Stimulated activated CD4-positive, alpha-beta T cell treated with anti-CD3 and anti-CD28 coated beads, Interleukin-12 subunit alpha, Interleukin-12 subunit beta, amount 100 ng/mL, for 4 hours (primary cell): ENCODE measurements at places on chromosomes 7 and 10.

GRCh38 chr10:91756286-91756685 lies 41.9 kb upstream of the TNKS2 start:
- no peak for DNase-seq

- DNase-seq, result no peak
Measured at GRCh38 chr10:53135897-53136253, 363.3 kb upstream of the MBL2 start.

- no peak for DNase-seq
Measured at GRCh38 chr7:141884539-141885225, 31.5 kb upstream of the OR9A4 start.

GRCh38 chr7:89332026-89332425 lies 536.5 kb upstream of the TEX47 start:
- no peak for DNase-seq

DNA sequence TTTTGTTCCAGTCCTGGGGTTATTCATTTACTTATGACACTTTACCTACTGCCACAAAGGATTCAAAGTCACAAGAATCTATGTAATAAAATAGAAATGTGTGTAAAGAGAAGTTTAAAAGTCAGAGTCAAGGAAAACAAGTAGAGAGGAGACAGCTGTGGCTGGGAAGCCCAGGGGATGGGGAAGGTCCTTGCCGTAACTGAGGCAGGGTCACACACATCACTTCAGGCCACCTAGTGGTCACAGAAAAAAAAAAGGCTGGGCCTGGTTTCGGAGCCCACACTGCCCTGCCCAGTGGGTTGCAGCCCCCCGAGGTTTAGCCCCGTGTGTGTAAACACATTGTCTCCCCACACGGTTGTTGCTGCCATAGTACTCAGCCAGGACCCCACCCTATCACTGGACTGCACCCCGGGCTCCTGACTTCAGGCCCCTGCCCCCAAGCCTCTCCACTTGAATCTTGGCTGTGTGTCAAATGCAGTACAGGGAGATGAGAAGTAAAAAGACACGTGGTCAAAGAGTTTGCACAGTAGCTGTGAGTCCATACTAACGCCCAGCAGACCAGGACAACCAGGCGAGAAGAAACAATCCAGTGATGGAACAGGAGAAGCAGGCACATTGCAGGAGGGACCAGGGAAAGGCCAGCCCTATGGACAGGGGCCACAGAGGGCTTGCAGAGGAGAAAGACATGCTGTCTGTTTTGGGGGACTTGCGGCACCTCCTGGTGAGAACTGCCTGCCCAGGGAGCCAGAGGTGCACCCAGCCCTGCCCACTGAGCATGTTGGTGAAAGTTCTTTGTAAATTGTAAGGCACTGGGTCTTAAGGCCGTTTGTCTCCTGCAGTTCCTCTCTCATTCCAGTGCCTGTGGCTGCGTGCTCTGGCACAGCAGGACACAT lies 91.4 kb upstream of the MACROH2A2 start:
- DNase-seq, result no peak

DNA sequence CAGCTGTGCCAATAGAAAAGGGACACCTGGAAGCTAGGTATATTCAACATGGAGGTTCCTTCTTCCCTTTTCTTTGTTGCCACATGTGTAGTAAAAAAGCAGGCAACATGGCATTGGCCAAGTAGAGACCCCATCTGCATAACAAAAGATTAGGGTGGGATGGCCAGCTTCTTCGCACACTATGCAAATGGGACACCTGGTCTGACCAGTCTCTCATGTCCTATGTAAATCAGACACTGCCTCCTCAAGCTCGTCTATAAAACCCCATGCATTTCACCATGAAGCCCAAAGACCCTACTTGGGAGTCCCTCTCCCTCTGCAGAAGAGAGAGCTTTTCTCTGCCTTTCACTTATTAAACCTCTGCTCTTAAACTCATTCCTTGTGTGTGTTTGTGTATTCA lies 53.9 kb downstream of the MYL10 start:
- no peak for DNase-seq

DNA sequence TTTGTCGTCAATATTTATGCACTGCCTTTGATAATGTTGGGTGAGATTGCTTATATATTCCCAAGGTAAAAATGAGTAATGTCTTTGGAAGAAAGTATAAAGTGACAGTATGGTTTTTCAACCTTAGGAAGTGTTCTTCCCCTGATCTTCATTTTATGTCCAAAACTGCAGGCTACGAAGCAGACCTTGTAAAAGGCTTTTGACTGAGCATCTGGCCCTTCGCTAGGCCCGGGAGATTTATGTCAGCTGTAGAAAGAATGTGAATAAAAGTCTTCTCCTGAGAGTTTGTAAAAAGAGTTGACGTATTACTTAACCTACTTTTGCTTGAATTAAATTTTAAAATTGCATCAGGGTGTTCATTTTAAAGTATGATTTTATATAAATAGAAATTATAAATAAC lies 116.8 kb downstream of the CPED1 start:
- no peak for DNase-seq

DNA sequence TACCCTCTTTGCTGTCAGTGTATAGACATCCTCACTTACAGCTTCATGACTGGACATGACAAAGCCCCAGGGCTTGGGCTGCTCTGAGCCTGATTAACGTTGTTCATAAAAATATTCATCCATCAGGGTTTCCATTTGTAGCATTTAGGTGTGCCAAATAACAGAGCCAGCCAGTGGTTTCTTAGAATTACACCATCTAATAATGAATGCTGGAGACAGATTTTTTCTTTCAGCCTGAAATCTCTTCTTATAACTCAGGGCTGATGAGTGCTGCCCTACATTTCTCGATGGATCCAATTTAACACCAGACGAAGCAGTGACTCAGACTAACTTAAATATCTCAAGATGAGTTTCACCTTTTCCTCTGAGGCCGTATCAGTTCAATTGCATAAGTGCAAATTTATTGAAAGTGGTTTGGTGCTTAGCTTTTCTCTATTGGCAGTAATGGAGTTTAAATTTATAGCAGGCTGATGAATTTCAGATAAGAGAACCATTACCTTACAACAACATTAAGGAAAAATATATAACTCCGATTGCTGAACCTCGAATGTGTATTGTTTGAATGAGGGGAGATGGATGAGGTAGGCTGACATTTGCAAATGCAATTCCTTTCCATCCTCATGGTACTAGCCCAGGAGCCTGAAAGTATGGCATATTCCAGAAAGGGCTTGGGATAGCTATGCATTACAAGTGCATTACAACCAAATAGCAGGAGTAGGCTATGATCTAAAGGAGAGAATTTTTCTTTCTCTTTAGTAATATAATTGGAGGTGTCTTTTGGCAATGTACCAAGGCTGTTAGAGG lies 900.6 kb downstream of the KCNMA1 start:
- no peak for DNase-seq

DNA sequence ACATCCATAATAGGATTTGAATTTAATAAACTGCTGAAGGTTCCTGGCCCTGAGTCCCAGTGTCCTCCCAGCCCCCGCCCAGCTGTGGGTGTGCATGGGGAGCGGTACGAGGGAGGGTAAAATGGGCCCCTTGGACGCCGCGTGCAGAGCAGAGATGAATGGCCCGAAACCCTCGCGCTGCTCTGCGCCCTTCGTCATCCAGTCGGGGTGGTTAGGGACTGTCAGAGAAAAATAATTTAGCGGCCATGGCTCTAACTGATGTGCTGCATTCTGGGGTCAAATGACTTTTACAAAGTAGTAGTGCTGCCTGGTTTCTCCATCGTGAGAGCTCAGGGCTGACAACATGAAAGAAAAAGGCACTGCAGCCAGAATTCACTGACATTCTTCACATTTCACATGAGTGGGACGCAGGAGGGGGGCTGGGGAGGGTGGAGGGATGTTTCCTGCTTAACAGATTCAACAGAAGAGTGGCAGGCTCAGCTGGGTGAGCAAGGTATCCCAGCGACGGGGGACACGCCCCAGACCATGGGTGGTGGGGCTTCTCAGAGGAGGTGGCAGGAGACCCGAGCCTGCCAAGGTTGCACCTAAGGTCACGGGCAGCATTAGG lies 304.5 kb downstream of the WDR37 start:
- no peak for DNase-seq

GRCh38 chr7:112185005-112185834 lies 21.0 kb downstream of the DOCK4 start:
- no peak for DNase-seq

DNA sequence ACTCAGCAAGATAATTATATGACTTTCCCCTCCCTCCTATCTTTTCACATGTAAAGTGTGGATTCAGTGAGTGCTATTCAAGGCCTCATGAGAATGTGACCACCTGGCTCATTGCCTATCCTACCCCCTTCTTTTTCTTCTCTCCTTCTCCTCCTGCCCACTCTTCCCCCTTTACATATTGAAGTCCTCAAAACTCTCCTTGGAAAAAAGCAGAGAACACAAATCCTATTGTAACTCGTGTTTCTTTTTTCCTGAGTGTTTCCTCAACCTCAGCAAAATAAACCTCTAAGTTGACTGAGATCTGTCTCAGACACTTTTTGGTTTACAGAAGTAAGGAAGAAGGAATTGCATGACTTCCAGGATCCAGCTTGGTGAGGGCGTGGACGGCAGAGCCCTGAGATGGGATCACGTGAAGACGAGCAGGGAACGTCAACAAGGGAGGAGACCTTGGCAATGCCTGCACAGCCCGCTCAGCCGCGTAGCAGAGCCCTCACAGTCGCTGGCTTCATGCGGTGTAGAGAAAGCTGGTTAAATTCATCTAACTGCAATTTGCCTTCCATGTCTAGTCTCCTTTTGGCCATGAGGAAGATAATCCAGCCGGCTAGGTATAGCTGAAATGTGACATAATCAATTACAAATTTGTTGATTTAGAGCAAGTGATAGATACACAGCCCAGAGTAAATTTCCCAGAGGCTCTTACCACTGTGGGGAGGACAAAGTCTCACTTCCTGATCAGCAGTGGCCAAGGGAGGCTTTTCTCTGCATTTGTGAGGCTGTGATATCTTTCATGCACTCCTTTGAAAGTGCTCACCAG lies 75.7 kb downstream of the LYZL2 start:
- no peak for DNase-seq

GRCh38 chr7:89839329-89839728 lies 314.9 kb upstream of the STEAP1 start:
- DNase-seq, result no peak

DNA sequence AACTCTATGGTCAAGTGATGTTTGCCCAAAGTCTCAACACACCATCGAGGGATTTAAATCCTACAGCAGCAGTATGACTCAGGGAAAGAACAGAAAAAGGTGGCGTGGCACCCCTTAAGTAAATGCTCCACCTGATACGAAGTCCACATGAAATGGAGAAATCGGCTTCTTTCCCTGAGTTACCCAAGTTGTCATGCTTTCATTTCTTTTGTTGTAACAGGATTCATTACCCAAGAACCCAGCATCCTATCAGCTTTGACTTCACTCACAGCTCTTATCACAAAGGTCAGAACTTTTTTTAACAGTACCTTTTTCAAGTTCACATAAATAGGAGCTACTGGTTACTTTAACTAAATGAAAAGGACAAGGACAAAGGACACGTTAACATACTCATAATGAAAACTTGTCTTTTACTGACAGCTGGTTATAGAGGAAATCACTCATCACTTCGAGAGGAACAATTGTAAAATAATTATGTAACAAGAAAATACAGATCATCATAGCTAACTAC lies 219.8 kb upstream of the FRMD4A start:
- DNase-seq, result no peak

DNA sequence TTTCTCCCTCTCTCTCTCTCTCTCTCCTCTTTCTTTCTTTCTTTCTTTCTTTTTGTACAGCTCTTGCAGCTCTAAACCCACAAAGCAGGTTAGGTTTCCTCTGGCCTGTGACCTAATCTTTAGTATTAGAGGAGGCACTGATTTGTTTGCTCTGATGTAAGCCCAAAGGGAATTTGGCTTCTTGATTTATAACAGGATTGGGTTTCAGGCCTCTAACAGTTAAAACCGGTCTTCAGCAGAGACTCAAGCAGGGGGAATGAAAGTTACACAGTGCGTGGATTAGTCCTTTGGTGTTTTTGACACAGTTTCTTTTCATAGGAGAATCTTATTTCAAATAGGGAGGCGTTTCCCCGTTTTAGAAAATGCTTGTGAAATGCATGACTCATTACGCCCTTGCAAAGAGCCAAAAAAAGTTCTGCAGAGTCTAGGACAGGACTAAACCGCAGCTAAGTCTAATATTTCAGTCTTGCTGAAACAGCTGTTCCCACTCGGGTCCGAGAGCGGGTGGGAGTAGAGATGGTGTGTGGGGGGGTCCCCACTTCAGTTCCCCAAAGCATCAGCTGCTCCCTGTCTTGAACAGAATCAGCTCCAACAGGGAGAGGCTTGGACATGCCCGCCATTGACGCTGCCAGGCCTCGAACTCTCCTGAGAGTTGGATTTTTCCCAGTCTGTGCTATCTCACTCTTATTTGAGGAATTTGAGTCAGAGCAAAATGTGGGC lies 296.5 kb upstream of the PITRM1 start:
- no peak for DNase-seq

GRCh38 chr7:107958764-107959526 lies 44.0 kb downstream of the LAMB1 start:
- DNase-seq, result no peak

- no peak for DNase-seq
Measured at GRCh38 chr7:105285118-105285874, 103.4 kb downstream of the SRPK2 start.

DNA sequence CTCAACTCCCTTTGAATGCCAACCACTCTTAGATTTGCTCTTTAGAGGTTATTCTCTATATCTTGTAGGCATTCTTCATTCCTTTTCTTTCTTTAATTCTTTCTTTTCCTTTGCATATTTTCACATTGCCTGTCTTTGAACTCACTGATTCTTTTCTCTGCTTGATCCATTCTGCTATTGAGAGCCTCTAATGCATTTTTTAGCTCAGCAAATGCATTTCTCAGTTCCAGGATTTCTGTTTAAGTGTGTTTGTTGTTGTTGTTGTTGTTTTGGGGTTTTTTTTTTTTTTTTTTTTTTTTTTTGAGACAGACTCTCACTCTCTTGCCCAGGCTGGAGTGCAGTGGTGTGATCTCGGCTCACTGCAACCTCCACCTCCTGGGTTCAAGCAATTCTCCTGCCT lies 71.6 kb downstream of the FBXL13 start:
- DNase-seq, result no peak

DNA sequence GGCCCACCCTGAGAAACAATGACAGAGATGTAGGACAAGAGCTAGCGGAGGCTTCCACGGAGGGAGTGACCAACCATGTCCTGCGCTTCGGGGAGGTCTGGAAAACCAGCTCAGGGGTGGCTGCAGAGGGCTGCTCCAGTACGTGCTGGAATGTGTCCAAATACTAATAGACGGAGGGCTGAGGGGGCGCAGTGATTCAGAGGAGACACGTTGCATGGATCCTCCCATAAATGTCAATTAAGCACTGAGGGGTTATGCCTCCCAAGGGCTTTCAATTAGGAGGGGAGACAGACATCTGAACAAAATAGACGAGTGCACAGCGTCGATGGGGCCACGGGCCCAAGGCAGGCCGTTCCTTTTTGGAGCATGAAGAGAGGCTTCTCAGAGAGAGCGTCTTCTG lies 51.0 kb upstream of the NPS start:
- DNase-seq, result no peak

DNA sequence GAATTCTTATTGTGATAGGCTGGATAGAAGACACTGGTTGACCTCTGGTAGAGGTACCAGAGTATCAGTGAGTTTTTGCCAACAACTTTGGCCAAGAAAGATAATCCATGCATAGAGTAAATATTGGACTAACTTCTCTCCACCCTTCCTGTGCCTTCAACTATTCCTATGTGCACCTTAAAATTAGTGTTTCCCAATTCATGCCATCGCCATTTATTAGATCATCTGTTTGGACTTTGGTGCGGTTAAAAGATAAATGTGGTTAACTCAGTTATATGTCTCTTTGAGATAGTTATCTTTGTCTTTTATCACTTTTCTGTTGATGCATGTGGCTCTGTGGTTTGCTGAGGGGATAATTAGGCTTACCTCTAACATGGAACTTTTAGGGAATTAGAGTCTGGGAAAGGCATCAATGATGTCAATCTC lies 4.6 kb downstream of the PAPSS2 start:
- DNase-seq, result no peak

- DNase-seq, result no peak
Measured at GRCh38 chr10:86775056-86775869, 18.8 kb downstream of the BMPR1A start.
